Caco-2 (cell line): ENCODE measurements at places on chromosomes 3 and 15. TPM values are rescaled to one million over a fixed set of nuclear protein-coding genes. Genes with fewer than 3 reads are reported as not detected.

DNA sequence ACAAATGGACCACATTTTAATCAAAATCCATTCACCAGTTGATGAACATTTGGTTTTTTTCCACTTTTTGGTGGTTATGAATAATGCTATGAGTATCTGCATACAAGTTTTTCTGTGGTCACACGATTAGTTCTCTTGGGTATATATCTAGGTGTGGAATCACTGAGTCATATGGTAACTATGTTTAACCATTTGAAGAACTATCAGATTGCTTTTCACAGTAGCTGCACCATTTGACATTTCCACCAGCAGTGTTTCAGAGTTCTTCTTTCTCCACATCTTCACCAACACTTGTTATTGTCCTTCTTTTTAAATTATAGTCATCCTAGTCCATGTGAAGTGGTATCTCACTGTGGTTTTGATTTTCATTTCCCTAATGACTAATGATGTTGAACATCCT lies 33.3 kb upstream of the ATG7 start:
- no peak for DNase-seq

GRCh38 chr3:65779390-65779789 lies 259.3 kb downstream of the MAGI1 start:
- no peak for DNase-seq

PLOD2 gene
- total RNA-seq, result 49.4 and 53.1 TPM in 2 replicates

DNA sequence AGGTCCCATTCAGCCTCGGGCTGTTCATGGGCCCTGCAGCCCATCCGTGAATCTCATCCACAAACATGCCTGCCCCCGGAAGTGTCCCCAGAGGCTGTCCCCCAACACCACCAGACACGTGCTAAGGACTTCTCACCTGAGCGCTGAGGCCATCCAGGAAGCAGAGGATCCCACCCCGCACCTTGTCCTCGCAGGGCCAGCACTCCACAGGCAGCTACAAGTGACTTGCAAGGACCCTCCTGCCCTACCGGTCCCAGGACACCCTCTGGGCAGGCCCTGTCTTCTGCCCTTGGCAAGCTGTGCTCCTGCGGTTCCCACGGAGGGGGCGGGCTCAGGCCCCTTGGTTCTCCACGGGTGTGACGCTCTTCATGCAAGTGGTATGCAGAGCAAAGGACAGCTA lies 146.0 kb downstream of the NUP210 start:
- DNase-seq, result no peak

- no peak for DNase-seq
Observed at GRCh38 chr3:33433843-33434242, 6.4 kb downstream of the UBP1 start.

LIPC gene
- 17.6 and 18.7 TPM in 2 replicates for total RNA-seq

- DNase-seq, result no peak
Observed at GRCh38 chr3:172260381-172260780, 187.9 kb downstream of the GHSR start.

TMEM158 gene
- 0.70 and 0.82 TPM in 2 replicates for total RNA-seq

GOLGA6B gene
- total RNA-seq, result not detected in 2 replicates

GALNT15 gene
- total RNA-seq, result not detected in 2 replicates
